ENCODE measurements at places on chromosomes 5 and 9.

GRCh38 chr5:151534350-151534749 is 56.8 kb downstream of the FAT2 start:
- no peak for DNase-seq

GRCh38 chr5:154193283-154193682 is 2.8 kb downstream of the GALNT10 start:
- DNase-seq, result peak; percentile 78

DNA sequence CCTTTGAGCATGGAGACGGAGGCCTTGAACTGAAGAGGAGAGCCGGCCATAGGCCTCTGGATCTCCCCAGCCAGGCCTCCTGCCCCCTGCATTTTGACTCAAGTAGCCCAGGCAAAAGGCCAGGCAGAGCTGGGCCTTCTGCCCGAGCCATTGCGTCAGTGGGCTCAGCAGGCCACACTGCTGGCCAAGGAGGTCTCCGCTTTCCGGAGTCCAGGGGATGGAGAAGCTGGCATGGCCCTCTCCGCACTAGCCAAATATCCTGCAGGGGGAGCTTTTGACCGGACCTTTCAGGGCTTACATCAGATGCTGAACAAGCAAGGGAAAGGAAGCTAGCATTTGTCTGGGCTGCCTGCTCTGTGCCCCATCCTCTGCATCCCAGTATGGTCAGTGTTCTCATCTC is 386.8 kb downstream of the TRIM36 start:
- DNase-seq, result peak; percentile 71

DNA sequence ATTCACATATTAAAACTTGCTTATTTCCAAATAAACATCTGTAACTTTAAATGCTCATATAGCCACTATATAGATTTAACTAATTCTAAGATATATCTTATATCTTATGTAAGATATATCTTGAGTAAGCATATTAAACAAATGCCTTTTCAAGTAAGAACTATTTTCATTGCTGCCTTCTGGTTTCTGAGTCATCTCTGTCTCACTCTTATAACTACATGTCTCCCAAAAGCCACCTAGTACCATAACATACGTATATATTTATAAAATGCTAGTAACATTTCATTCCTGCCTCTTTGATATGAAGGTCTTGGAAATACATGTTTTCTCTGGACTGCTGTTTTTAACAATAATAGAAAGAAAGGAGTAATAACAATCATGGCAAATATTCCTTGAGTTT is 429.5 kb downstream of the DTWD2 start:
- DNase-seq, result no peak

DNA sequence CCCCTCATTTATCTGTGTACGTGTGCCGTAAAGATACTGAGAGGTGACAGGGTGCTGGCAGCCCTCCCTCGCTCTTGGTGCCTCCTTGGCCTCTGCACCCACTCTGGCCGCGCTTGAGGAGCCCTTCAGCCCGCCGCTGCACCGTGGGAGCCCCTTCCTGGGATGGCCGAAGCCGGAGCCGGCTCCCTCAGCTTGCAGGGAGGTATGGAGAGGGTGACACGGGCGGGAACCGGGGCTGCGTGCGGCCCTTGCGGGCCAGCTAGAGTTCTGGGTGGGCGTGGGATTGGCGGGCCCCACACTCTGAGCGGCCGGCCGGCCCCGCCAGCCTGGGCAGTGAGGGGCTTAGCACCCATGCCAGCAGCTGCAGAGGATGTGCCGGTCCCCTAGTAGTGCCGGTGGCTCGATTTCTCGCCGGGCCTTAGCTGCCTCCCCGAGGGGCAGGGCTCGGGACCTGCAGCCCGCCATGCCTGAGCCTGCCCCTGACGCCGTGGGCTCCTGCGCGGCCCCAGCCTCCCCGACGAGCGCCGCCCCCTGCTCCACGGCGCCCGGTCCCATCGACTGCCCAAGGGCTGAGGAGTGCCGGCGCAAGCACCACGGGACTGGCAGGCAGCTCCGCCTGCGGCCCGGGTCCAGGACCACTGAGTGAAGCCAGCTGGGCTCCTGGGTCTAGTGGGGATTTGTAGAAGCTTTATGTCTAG is 21.6 kb downstream of the NKX2-5 start:
- DNase-seq, result no peak

GRCh38 chr9:18668944-18669343 is 195.0 kb downstream of the ADAMTSL1 start:
- DNase-seq, result no peak

DNA sequence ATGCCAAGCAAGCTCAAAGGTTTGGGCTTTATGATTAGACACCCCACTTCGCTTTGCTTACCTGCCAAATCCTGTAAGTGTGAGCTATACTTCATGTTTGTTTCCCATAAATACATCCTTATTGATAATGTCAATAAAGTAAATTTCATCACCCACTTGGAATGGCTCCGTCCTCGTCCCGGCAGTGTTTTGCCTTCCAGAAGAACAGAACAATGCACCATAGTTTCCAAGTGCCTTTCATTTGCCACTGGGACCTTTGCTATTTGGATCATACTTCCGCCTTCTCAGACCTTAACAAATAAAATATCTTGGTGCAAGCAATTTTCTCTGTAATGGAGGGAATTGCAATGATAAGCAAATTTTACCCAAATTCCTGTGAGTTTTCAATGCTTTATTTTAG is 229.3 kb downstream of the PIK3R1 start:
- DNase-seq, result no peak

- no peak for DNase-seq
Measured at GRCh38 chr9:27437652-27438373, 86.3 kb upstream of the IFNK start.

GRCh38 chr5:6464441-6464840 is 15.8 kb downstream of the UBE2QL1 start:
- no peak for DNase-seq

DNA sequence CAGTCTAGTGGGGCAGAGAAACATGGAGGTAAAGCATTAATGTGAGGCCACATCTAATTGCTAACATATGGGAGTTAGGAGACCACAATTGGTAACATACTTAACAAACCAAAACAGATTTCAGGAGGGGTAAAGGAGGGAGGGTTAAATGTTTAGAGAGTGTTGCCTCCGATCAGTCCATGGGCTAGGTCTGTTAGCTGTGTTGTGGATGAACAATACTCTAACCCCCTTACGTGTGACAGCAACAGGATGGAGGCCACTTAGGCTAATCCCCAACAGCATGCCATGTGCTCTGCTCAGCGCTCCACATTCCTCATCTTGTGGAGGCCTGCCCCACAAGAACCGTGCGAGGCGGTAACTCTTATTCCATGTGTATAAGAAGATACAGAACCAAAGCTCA is 167.0 kb downstream of the CRB2 start:
- no peak for DNase-seq

- no peak for DNase-seq
Measured at GRCh38 chr5:108484035-108484434, 102.1 kb upstream of the FBXL17 start.

GRCh38 chr9:88426651-88427050 is 38.4 kb downstream of the SPIN1 start:
- DNase-seq, result no peak

DNA sequence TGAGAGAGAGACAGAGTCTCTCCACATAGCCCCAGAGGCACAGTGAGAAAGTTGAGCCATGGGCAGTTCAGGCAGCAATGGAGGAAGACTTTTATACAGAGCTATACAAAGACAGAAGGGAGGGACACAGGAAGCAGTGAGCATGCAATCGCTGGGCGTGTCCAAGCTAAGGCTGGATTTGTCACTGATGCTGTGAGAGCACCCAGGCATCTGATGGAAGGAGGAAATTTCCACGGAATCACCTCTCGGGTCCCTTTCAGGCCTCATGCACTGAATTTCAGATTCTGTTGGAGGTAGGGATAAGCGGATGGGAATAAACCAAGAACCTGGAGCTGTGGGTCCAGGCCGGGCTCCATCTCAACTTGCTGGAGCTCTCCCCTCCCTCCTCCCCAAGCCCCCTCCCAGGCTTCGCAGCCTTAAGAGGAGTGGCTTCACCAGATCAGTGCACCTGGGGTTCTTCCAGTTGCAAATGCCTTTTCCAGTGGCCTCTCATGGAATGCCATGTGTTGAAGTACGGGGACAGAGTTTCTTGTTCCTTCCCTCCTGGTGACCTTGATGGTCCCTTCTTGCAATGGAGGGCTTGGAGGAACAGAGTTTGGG is 114.8 kb upstream of the ALDH1B1 start:
- no peak for DNase-seq

GRCh38 chr5:36161361-36161760 is 9.4 kb downstream of the SKP2 start:
- no peak for DNase-seq

DNA sequence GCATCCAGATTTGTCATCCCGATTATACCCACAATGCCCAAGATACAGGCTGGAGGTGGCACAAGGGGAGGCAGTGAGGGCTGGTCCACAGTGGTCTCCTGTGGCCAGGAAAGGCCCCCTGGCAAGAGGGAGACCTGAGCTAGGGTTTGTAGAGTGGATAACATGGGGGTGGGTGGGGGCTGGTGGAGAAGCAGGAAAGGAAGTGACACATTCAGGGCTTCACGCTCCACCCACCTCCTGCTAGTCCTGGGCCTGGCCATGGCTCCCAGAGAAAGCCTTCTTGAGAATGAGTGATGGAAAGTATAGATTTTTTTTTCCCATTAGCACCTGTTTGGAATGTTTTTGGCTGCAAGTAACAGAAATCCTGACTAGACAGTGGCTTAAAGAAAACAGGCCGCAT is 81.3 kb downstream of the ANKRD33B start:
- DNase-seq, result no peak

- DNase-seq, result no peak
Measured at GRCh38 chr9:129392093-129392541, 214.1 kb upstream of the IER5L start.

DNA sequence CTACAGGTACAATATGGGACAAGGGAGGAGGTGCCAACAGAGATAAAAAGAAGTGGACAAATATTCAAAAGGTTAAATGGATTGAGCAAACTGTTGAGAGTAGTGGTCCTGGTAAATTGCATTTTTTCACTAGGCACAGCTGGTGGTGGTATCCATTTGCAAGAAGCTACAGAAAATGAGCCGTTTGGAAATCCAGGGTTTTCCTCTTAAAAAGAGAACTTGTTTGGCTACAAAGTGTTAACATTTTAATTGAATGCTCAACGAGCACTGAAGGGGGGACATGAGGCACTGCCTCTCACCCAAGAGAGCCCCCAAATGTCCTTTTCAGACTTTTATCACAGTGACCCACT is 491 bp upstream of the ZCCHC9 start:
- no peak for DNase-seq

- DNase-seq, result no peak
Measured at GRCh38 chr9:34047864-34048726, 592 bp downstream of the UBAP2 start.

DNA sequence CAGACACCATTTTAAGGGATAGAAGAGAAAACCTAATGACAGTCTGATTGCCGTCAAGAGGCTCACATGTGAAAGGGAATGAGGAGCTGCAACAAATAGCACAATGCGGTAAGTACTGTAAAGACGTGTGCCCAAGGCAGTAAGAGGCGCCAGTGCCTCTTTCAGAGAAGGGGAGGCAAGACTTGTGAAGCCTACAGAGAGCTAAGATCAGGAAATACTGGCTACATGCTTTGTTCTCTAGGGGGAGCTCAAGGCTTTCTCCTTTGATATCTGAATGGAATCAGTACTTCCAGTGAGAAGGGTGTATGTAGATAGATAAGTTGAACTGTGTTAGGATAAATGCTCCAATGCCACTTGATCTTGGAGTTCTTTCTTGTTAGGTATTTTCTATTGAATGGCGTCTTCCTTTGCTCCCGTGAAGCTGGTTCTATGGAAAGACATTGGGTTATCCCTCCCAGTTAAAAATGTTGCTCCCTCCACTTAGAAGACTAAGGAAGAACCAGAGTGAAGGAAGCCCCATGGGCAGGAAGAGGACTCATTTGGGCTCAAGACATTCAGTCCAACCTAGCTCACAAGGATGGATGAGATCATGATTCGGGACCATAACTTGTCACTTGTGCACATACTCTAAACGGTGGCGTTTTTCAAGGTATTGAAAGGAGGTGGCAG is 23.5 kb upstream of the ALDOB start:
- no peak for DNase-seq

- DNase-seq, result no peak
Measured at GRCh38 chr9:128703616-128704355, 1.5 kb downstream of the PKN3 start.

DNA sequence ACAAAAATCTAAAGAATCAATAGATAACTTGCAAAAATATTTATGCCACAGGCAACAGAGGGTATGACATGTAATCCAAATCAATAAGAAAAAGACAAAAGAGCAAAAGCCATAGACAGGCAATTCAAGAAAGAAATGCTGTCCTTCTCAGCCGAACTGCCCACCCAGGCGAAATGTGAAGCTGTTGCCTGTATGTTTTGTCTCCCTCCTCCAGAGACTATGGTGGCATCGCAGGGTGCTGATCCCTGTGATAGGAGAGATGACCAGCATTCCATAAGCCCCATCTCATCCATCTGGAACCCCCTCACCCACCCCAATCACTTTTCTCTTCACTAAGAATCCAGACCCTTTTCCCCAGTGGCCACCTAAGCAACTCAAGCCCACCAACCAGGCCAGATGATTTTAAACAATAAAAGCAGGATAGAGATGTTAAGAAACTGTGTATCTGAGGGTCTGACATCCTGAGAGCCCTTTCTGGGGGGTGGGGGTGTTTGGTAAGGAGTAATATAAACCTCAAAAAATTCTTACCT is 5.3 kb upstream of the ACSL6 start:
- no peak for DNase-seq

DNA sequence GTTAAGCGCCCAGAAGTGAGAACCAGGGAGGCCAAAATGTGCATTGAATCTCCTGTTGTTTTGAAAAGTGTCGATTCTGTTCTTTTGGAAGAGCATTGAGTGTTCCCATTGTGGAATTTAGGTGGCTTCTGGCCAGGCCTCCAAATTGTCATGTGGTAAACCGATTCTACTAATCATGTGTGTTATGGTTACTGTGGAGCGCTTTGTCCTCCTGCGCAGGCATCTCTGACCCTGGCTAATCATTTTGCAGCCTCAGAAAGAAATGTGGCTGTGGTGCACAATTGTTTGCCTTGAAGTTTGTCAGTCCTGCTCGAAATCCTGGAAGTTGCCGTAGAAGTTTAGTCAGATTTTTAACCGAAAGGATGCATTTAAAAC is 121.3 kb downstream of the RASGRF2 start:
- DNase-seq, result peak; percentile 39

- DNase-seq, result no peak
Measured at GRCh38 chr9:37104183-37104889, 16.0 kb upstream of the ZCCHC7 start.

GRCh38 chr9:124297551-124297901 is 39.8 kb downstream of the NEK6 start:
- peak; percentile 64 for DNase-seq

GRCh38 chr5:24805230-24805629 is 160.5 kb upstream of the CDH10 start:
- no peak for DNase-seq

GRCh38 chr9:104279535-104280177 is 185.5 kb downstream of the SMC2 start:
- no peak for DNase-seq
